Kasumi-1 (cell line): ENCODE measurements at places on chromosomes 1 and 21.
A peak's percentile ranks its signal among the peaks of the same experiment; 100 is the strongest.

GRCh38 chr1:110434946-110435345 lies 16.0 kb upstream of the PROK1 start:
- DNase-seq, result no peak

- DNase-seq, result no peak
These were observed 7.5 kb upstream of the FMO3 start for GRCh38 chr1:171083222-171083621.

DNA sequence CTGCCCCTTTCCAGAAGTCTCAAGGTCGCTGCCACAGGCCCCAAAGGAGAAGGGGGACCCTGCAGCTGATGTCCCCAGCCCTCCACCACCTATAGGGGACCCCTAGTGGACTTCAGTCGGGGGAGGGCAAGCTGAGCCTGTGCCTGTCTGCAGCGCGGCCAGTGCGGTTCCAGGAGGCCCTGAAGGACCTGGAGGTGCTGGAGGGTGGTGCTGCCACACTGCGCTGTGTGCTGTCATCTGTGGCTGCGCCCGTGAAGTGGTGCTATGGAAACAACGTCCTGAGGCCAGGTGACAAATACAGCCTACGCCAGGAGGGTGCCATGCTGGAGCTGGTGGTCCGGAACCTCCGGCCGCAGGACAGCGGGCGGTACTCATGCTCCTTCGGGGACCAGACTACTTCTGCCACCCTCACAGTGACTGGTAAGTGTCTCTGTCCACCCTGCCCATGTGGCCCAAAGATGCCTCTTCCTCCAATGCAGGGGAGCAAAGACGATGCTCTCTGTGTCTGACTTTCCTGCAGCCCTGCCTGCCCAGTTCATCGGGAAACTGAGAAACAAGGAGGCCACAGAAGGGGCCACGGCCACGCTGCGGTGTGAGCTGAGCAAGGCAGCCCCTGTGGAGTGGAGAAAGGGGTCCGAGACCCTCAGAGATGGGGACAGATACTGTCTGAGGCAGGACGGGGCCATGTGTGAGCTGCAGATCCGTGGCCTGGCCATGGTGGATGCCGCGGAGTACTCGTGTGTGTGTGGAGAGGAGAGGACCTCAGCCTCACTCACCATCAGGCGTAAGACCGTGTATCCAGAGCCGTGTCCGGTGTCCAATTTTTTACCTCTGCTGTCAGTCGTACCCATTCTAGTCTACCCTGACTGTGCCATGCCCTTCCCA lies 79.9 kb downstream of the OBSCN start:
- no peak for DNase-seq

- no peak for DNase-seq
These were observed 538 bp downstream of the GBP2 start for GRCh38 chr1:89125240-89125912.

DNA sequence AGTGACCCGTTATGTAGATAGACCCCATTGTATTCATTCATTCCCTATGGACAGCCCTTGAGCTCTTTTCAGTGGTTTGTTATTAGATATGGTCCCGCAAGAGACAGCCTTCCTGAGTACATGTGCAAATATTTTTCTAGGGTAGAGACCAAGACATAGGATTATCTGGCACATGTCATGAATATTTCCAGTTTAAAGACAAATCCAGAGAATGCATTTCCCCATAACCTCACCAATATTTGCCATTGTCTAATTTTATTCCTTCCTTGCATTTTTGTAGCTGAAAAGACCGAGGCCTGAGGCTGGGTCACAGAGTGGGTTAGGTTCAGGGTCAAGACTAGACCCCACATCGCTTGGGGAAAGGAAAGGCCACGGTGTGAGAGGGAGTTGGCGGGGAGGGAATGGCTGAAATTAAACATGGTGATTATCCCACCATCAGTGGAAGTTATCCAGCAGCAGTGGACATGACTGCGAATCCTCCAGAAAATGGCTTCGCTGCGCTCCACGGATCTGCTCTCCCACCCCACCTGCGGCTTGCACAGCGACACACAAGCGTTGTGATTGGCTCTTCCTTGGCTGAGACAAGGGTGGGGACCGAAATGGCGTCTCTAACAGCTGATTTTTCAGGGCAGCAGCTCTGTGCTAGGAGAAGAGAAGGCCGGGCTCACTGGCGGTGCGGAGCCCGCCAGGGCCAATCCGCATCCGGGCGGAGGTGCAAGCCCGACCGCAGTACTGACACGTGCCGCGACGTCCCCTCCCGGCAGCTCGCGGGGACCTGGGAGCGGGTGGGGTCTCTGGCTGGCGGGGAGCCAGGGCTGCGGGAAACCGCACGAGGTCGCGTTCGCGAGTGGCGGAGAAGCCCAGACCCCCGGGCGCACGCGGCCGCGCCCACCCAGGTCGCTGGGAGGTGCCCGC lies 16.1 kb upstream of the STMN1 start:
- DNase-seq, result peak; percentile 71

- no peak for DNase-seq
These were observed 102.7 kb upstream of the CD55 start for GRCh38 chr1:207218512-207219362.

DNA sequence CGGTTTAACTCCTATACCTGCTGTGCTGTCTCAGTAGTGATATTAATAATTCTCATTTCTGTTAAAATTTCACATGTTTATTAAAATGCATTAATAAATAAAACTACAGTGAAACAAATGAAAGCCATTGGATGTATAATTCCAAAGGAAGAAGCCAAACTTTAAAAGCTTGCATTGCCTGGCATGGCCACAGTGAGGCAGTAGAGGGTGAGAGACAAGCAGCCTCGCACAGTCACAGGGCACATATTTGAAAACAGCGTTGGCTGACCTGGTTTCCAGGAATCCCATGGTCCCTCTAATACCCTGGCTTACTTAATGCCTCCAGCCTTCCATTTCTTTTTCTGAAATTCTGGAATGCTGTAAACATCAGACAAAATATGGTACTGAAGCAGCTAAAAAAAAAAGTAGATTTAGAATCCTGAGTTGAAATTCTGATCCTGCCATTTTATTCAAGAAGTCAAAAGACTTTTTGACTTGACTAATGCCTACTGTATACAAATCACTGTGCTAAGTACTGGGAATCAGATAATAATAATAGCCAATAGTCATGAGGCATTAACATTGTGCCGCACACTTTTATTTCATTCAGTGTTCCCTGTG lies 6.7 kb upstream of the RNASEL start:
- peak; percentile 59 for DNase-seq

DNA sequence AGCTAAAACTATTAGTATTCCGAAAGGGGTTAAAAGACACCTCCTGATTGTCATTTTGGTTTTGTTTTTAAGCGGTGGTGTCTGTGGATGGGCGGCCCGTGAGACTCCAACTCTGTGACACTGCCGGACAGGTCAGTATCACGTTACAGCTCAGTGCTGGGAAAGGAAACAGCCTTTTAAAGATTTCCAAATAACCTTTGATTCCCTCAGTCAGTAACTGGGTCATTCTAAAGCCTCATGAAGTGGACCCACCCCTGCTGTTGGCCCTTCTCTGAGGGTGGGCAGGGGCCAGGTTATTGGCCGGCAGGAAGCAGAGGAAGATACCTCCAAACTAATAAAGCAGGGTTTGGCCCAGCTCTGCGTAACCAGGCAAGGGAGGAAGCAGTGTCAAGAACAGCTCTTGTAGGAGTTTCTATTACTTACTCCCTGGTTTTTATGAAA lies 2.3 kb downstream of the RHOU start:
- no peak for DNase-seq

- no peak for DNase-seq
These were observed 34.8 kb downstream of the KIAA1614 start for GRCh38 chr1:180947499-180947885.

GRCh38 chr1:241677201-241677600 lies 25.1 kb downstream of the WDR64 start:
- DNase-seq, result no peak

GRCh38 chr1:208652296-208653160 lies 408.3 kb upstream of the PLXNA2 start:
- DNase-seq, result peak; percentile 77

DNA sequence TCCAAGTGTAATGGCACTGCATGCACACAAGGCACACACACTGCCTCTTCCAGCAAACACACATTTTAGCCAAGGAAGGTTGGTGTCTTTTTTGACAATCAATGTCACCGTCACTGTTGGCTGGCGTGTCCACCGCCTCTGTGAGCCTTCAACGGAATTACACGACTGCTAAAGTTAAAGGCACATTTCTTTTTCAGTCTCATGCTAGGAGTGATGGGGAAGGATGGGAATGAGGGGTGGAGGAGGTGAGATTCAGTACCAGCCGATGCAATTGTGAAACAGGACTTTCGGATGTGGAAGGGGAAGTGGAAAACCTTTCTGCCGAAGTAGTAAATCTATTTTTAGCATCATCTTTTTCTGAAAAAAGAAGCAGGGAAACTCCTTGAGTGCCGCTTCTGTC lies 1.4 kb downstream of the ELAVL4 start:
- DNase-seq, result no peak

- DNase-seq, result no peak
These were observed 11.1 kb upstream of the PTPN7 start for GRCh38 chr1:202171292-202172014.

- no peak for DNase-seq
These were observed 26.0 kb downstream of the RCOR3 start for GRCh38 chr1:211285196-211285595.

- no peak for DNase-seq
These were observed 18.9 kb downstream of the RIMKLA start for GRCh38 chr1:42399315-42400100.

DNA sequence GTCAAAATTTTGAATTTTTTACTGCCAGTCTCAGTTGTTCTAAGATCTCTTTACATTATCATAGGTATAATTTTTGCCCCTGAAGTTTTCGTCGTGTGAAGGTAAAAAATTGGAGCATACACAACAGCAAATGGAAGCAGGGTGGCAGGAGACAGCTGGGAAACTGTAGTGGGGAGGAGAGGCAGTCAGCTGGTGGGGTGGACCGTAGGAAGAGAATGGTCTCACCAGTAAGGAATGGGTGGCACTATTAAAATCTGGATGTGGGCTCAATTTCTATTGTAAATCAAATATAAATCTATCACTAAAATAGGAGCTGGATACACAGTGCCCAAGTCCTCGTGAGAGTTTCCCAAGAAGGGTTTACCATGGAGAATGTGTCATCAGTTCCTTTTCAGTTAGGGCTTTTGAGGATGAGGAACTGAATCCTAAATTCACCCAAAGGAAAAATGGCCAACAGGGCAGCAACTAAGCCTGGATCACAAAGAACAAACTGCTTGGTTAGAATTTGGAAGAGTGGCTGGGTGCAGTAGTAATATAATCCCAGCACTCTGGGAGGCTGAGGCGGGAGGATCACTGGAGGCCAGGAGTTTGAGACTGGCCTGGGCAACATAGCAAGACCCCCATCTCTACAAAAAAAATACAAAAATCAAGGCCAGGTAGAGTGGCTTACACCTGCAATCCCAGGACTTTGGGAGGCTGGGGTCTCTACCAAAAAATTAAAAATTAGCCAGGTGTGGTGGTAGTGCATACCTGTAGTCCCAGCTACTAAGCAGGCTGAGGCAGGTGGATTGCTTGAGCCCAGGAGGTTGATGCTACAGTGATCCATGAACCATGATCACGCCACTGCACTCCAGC lies 10.5 kb upstream of the IRF2BP2 start:
- DNase-seq, result no peak

DNA sequence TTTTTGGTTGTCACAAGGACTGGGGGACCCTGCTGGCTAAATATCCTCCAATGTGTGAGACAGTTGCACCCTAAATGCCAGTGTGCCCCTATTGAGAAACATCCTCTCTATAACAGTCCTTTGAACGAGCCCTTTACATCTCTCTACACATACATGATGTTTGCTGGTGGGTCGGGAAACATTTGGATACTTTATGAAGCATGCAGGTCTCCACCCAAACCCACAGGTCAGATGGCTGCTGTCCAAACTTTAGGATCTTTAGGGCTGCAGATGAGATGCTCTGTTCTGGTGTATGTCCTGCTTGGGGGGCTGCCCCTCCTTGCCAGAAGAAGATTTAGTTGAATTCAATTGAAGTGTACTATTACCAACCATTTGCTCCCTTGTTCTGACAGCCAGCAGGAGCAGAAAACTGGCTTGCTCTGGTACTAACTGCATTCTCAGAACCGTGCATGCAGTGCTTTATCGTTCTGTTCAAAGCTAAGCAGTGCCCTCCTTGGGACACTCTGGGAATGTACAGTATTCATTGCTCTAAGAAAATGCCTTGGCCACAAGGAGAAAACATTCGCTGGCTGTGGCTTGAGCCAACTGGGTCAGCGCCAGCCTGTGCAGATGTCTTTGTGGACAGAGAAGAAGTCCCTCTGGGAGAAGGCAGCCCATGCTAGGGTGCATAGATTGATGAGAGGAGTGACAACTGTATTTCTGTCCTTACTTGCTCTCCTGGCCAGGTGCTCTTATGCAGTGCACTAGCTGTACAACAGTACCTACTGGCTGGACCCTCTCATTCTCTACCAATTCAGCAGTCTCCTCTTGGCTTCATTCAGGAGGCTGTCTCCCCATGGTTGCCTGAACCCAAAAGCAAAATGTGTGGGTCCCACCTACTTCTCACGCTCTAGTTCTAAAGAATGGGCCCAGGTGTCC lies 61.4 kb upstream of the DIRAS3 start:
- DNase-seq, result peak; percentile 48

DNA sequence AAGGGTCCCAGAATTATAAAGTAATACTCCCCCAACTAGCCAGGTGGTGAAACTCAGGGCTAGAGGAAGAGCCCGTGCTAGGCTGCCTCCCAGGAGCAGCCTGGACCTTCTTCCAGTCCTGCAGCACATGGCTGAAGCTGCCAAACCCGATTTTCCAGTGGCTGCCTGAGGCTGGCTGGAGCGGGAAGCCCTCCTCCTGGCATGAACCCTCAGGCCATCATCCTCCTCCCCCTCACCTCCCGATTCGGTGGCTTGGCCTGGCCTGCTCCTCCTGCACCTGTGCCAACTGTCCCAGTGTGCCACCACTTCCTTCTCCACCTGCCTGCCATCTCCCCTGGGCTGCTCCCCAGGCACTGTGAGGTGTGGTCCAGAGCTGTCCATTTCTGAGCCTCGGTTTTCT lies 3.0 kb upstream of the TSPAN1 start:
- DNase-seq, result no peak

DNA sequence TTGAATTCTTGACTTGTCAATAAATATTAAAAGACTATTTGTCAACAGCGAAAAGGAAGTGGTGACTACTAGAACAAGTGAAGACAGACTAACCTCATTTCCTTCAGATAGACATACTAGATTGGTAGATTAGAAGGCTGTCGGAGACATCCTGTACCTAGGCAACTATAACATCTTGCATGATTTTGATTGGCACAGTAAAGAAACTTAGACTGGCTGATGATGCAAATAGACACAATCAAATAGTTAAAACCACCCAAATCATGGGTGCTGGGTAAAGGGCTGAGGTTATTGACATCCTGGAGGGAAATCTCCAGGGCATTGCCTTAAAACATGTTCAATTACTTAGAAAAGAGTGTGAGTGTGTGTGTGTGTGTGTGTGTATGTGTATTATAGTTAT lies 85.9 kb upstream of the EDEM3 start:
- DNase-seq, result no peak

- DNase-seq, result peak; percentile 29
These were observed 184.7 kb downstream of the TOMM20 start for GRCh38 chr1:234943836-234944402.

- no peak for DNase-seq
These were observed 17.0 kb upstream of the STUM start for GRCh38 chr1:226531360-226532093.
